ENCODE measurements at places on chromosomes 1 and 21.

DNA sequence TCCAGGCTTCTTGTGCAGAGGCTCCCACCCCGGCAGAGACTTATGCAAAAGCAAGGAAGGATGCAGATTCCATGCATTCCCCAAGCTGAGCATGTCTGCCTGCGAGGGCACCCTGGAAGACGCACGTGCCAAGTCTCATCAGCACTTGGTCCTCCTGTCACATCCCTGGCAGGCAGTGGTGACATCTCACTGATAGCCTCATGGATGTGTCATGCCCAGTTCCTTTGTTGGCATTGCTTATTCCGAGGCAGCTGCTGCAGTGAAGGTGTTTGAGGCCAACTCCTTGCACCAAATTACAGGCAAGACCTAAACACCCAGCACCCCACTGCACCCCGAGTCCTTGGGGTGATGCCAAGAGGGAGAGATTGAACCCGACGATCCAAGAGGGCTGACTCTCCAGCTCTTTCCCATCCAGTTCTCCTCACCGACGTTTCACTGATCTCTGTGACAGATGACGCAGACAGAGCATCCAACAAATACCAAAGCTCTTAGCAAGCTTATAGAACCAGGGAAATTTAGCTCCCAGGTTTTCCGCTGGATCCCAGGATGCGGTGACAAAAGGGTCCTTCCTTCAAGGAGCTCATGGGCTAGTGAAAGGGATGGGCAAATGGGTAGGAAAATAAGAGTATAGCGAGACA lies 611.1 kb downstream of the AJAP1 start:
- DNase-seq = no peak

DNA sequence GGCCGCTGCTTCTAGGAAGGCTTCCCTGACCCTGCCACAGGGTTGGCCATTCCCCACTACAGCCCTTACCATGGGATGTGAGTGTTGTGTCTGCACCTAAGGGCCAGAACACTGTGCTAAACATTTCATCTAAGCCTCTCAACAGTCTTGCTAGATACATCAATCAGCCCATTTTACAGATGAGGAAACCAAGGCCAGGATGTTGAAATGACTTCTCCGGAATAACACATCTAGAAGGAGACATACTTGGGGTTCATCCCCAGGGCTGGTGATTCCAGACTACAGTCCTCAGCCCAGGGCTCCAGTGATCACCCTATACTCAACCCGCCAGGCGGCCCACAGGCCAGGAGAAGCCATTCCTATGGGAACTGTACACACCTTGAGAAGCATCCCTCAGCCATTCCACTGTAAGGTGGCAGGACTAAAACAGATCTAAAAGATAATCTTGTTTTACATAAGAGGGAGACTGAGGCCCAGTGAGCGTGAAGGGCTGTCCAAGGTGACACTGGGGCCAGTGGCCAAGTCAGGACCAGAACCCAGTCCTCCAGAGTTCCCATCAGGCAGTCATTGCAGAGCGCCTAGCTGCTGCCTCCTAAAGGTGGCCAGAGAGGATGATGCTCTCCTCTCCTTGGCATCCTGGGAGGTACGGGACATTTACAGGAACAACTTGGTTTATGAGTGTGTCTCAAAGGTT lies 119.5 kb downstream of the GLIS1 start:
- no peak for DNase-seq

DNA sequence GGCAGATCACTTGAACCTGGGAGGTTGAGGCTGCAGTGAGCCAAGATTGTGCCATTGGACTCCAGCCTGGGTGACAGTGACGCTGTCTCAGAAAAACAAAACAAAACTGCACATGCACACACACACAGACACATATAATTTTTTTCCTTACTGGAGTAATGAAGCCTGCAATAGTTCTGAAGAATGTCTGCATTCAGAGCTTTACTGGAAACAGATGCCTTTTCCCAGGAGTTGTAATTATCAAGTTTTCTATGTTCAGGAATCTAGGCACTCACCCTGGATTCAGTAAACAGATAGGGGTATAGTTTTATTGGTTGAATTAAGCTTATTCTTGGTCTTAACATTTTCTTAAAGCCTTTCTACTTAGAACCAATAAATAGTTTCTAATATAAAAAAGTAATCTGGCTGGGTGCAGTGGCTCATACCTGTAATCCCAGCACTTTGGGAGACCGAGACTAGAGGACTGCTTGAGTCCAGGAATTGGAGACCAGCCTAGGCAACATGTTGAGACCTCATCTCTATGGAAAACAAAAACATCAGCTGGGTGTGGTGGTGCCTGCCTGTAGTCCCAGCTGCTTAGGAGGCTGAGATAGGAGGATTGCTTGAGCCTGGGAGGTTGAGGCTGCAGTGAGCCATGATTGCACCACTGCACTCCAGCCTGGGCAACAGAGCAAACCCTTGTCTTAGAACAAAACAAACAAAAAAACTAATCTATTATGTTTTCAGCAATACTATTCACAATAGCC lies 15.8 kb downstream of the SPEN start:
- no peak for DNase-seq

DNA sequence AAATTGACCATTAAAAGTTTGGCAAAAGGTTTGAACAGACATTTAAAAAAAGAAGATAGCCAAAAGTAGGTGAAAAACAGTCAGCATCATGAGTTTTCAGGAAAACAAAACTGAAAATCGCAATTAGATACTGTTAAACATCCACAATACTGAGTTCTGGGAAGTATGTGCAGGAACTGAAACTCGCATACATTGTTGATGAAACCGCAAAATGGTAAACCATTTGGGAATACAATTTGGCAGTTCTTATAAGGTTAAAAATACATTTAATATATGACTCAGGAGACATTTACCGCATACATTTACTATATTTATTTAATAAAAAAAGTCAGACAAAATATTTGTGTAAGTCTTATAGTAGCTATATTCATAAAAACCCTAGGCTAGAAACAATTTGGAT lies 393.2 kb downstream of the COL11A1 start:
- no peak for DNase-seq

GRCh38 chr21:32356874-32357395 lies 35.9 kb downstream of the URB1 start:
- DNase-seq = no peak

DNA sequence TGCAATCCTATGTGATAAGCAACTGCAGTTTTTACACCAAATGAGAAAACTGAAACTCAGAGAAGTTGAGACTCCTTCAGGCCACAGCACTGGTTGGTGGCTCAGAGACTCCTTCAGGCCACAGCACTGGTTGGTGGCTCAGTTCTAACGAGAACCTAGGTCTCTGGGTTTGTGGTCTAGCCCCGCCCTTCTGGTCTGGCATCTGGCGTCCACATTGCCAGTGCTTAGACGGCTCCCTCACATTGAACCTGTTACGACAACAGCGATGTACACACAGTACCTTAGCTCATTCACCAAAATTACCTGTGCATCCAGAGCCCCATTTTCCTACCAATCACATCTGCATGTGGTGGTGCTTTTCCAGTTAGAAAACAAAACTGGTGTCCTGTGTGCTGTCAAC lies 66.1 kb downstream of the NID1 start:
- no peak for DNase-seq

GRCh38 chr1:44854970-44855369 lies 11.9 kb upstream of the PTCH2 start:
- no peak for DNase-seq

All from thymus (tissue), 14 donors.